Stimulated activated CD4-positive, alpha-beta T cell treated with anti-CD3 and anti-CD28 coated beads, Interleukin-12 subunit alpha, Interleukin-12 subunit beta, amount 100 ng/mL, for 48 hours (primary cell): ENCODE measurements at places on chromosomes 16 and 17.

DNA sequence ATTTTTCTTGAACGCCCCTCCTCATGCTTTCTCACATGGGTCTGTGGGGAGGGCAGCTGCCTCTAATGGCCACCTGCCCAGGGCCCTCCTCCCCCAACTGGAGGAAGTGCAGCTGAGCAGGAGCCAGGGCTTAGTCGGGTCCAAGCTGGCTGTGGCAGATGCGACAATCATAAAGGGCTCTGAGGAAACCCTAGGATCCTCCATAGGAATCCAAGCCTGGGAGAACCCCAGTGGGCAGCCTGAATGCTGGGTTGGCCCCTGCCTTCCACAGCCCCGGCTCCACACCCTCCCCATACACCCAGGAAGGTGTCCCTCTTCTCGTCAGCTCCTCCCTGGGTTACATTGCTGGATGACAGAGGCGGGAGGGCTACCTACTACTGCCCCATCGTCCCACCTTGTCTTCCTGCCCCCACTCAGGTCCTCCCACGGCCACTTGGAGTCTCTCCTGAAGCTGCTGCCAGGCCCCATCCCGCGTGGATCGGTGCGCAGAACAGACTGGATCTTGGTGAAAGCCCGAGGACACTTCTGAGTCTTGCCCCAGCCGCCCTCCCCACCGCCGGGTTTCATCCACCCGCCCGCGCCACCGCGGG lies 15.6 kb upstream of the CBFB start:
- no peak for DNase-seq

- no peak for DNase-seq
Observed at GRCh38 chr17:80545499-80545826, 825 bp downstream of the RPTOR start.

DNA sequence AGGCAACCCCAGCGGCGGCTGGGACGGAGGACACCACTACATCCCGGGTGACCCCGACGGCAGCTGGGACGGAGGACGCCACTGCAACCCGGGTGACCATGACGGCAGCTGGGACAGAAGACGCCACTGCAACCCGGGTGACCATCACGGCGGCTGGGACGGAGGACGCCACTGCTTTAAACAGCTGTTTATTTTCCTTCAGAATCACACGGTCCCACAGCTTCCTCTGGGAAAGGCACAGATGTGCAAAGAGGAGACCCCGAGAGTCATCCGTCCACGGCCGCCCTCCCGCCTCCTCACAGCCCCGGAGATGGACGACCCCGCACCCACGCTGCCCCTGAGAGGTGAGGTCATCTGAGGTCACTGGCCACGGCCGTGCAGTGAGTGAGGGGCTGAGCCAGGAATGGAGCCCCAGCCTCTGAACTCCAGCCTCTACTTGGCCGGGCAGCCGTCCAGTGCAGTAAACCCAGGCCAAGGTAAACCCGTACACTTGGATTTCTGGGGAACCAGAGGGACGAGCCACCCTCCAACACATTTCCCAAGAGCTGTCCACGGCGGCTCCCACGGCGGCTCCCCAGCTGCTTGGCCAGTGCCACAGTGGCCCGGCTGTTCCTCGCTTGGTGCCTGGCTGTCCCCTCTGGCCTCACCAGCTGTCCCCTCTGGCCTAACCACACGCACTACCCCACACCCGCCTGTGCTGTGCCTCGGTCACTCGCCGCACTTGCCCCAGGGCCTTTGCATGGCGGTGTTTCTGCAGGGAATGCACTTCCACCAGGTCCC lies 43.2 kb upstream of the PABPN1L start:
- no peak for DNase-seq

- DNase-seq = peak; percentile 40
Observed at GRCh38 chr16:84065536-84066132, 23.0 kb upstream of the SLC38A8 start.

DNA sequence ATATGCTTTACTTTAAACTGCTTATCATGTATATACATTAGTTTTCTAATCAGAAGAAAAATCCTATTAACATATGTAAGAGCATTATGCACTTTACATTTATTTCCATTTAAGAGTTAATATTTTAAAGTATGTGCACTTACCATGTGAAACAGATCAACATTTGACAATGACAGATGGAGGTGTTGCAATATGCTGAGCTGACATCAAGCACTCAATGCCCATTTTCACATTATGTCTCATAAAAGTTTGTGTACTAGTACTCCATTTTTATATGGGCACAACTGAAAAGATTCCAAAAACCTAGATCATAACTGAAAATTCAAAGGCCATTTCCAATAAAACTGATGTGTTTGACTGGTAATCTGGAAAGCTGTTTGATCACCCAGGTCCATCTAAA lies 420.9 kb upstream of the SOX9 start:
- DNase-seq = no peak

DNA sequence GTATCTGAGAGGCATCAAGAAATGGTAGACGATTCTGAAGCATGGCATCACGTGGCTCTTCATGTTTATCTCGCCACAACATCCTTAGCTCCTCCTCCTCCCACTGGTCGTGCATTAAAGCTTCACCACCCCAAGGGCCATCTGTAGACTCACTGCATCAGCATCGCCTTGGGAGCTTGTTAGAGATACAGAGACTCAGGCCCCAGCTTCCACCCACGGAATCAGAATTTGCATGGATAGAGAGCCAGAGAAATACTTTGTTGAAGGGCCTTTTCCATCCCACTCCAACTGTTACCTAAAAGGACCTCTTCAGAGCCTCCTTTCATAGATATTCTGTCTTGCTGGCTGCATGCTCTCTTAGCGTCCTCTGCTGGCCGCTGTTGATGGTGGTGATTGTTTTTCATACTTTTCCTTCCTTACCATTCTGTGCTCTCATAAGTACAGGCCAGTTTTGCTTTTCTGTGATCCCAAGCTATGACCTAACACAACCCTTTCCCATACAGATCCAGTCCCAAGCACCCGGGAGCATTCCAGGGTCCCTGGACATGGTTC lies 1049.4 kb upstream of the EEF2KMT start:
- DNase-seq = no peak

DNA sequence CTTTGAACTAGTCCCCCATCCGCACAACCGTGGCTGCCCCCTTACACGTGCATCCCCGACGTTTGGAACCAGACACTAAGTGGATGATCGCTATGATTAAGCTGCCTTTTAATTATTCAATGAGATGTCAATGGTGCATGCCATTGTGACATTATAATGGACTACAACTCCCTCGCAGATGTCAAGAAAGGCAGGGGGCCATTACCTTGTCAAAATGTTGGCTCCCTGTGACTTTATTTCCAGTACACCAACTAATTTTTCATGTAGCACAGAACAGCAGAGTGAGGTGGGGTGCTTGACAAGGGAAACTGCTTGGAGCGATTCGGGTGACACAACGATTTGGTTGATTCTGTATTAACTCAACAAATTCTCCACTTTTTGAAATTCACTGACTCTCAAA lies 26.5 kb downstream of the ASIC2 start:
- no peak for DNase-seq

DNA sequence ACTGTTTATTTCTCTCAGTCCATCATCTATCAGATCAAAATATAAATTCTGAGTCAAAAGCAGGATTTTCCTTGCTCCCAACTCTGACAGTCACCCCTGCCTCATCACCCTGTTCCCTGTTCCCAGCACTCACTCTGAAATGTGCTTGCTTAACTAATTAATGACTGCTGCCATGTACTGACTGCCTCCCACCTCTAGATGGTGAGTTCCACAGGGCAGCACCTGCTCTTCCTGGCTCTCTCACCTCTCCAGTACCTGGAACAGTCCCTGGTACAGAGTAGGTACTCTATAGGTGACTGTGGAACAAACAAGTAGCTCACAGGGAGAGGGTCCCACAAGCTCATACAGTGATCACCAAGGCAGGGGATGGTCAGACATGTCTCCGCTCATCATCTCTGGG lies 114.3 kb upstream of the C16orf82 start:
- DNase-seq = no peak

DNA sequence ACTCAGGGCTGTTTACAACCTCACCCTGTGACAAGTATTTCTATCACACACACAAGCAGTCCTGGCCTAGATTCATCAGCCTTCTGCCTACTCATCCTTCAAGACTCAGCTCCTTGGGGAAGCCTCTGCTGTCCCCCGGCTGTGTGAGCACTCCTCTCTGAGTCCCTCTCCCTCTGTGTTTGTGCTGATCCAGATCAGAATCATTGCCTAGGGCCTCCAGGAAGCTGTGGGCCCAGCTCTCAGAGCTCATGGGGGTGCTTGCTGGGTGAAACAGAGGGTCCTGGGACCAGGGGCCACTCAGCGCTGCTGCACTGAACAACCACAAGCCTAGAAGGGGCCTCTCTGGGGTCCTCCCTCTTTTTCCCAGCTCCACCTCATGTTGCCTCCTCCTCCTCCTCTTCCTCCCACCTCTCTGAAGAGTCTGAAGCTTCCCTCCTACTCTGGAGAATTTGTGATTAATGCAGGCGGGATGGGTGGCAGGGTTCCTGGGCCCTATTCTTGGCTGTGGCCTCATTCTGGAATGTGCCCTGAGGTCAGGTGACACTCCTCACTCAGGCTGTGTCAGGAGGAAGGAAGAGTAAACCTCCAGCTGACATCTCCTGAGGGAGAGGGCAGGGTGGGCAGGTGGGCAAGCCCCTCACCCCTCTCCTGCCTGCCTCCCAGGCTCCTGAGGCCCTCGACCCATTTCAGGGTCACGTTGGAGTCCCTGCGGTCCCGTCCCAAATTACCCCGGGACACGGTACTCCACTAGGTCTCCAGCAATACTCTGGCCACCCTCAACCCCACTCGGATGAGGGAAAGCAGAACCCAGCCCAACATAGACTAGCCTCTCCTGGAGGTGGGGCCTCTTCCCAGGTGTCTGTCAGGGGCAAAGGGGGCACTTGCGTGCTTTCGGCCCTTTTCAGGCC lies 10.1 kb downstream of the WFIKKN2 start:
- DNase-seq = no peak

GRCh38 chr16:69654280-69654931 lies 72.0 kb downstream of the NQO1 start:
- DNase-seq = no peak

- peak; percentile 51 for DNase-seq
Observed at GRCh38 chr17:44865231-44865660, 17.6 kb downstream of the HIGD1B start.

DNA sequence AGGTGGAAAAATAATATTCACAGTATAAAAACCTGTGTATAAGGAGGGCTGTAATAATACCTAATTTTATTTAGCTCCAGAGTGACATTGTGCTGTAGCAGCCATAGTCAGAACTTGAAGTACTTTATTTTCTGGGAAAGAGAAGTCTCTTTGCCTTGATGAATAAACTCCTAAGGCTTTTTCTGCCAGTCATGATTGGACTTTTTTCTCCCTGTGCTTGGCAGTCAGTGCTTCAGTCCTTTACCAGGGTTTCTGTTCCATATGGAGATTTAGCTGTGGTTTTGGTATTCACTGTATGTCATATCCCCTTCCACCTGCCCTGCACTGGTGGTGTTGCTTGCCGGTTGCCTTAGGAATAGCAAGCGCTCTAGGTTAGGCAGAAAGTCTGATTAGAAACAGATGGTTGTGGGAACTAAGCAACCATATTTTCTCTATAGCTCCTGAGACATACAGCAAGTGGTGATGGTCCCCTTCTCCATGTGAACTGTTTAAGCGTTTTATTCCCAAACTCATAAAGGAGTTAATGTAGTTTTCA lies 24.7 kb downstream of the DDX42 start:
- DNase-seq = no peak

DNA sequence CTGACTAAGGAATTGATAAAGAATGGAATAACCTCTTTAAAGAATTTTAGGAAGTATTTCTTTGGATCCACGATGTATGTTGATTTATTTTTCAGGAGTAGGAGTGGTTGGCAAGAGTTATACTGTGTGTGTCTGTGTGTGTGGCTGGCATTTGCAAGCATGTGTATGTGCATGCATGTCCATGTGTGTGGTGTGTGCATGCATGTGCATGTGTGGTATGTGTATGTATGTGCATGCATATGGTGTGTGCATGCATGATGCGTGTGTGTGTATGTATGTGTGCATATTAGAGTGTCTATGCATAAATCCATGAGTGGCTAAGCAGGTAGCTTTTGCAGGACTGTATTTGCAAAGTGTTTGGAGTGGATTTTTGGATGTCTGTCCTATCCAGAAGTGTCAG lies 120.8 kb downstream of the HS3ST2 start:
- DNase-seq = no peak

DNA sequence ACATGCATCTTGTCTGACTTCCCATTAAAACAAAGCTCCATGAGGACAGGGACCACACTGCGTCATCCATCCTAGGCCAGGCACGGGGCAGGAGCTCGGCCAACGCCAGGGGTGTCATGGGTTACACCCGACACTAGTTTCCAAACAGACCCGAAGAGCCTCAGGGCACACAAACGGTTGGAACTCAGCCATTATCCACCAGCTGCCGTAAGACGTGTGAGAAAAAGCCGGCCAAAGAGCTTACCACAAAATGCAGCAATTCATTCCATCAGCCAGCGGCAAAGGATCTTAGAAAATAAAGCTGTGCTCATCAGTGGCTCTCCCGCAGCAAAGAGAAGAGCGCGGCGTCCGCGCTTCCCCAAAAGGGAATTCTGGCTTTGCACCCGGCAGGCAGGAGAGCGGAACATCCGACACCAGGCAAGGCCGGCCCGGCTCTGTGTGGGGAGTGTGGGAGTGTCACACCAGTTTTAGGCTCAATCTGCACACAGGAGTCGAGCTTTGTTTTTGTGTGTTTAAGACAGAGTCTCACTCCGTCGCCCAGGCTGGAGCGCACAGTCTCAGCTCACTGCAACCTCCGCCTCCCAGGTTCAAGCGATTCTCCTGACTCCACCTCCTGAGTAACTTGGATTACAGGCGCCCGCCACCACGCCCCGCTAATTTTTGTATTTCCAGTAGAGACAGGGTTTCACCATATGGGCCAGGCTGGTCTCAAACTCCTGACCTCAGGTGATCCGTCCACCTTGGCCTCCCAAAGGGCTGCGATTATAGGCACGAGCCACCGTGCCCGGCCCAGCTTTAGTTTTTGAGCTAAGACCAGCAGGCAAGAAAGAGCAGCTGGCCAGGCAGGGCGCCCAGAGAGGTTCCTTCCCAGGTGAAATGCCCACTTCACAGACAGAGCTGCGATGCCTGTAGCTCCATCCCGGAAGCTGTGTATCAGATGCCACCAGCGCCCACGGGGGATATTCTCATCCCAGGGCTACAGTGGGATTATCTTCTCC lies 1.5 kb downstream of the SLC38A8 start:
- DNase-seq = no peak

DNA sequence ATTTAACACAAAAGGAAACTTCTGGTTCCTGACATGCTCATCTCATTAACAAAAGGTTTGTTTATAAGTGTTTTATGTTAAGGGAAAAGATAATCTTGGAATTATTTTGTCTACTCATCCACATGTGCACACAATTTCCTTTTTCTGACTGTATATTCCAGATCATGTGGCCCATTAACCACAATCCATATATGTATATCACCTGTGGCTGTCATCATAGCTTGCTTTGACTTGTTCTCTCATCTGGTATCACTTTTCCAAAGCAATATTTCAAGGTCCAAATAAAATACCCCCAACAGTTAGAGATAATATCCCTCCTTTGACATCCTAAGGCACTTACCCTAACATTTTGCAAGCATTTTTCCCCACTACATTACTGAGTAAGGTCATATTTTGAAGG lies 856.1 kb downstream of the CDH11 start:
- DNase-seq = no peak

GRCh38 chr17:60601447-60602384 lies 1.7 kb downstream of the PPM1D start:
- DNase-seq = peak; percentile 68

GRCh38 chr17:28718333-28719020 lies 809 bp upstream of the RAB34 start:
- DNase-seq = no peak

- no peak for DNase-seq
Observed at GRCh38 chr17:7560172-7561027, 1.3 kb upstream of the SENP3 start.
